ENCODE measurements at places on chromosomes 5 and 9. TPM values are rescaled to one million over a fixed set of nuclear protein-coding genes. Genes with fewer than 3 reads are reported as not detected.

The TAS2R1 gene
- total RNA-seq, result not detected

The NTRK2 gene
- 1.3 TPM for total RNA-seq

The MRPL36 gene
- 106 TPM for total RNA-seq

The ASTN2 gene
- total RNA-seq, result 3.5 TPM

The PLCXD3 gene
- total RNA-seq, result 0.49 TPM

The TMEFF1 gene
- total RNA-seq, result not detected

The SV2C gene
- total RNA-seq, result not detected

The TMEM174 gene
- not detected for total RNA-seq

The SOHLH1 gene
- total RNA-seq, result not detected

The RNF208 gene
- 1.8 TPM for total RNA-seq

The KDM4C gene
- 7.7 TPM for total RNA-seq

The TLX3 gene
- not detected for total RNA-seq

The TAF11L5 gene
- not detected for total RNA-seq

The ECM2 gene
- 2.8 TPM for total RNA-seq

Measured in gastrocnemius medialis (tissue), 4 donors.